ENCODE measurements at places on chromosomes 7 and 10. TPM values are rescaled to one million over a fixed set of nuclear protein-coding genes. Genes with fewer than 3 reads are reported as not detected.

The TRPV6 gene
- 0.17 TPM for polyA plus RNA-seq

The HTR5A gene
- polyA plus RNA-seq = not detected

The MMRN2 gene
- 0.31 TPM for polyA plus RNA-seq

The PTPRE gene
- polyA plus RNA-seq = 13.7 TPM

The TLX1 gene
- polyA plus RNA-seq = not detected

The FAM237B gene
- not detected for polyA plus RNA-seq

The EPO gene
- not detected for polyA plus RNA-seq

The SCART1 gene
- polyA plus RNA-seq = not detected

The TRIM73 gene
- 0.81 TPM for polyA plus RNA-seq

The NPSR1 gene
- not detected for polyA plus RNA-seq

The FOXI2 gene
- polyA plus RNA-seq = not detected

The CYCS gene
- 146 TPM for polyA plus RNA-seq

The PIP gene
- polyA plus RNA-seq = not detected

The HGF gene
- not detected for polyA plus RNA-seq

The PRKAR2B gene
- 0.05 TPM for polyA plus RNA-seq

The CALML3 gene
- not detected for polyA plus RNA-seq

The TEX36 gene
- polyA plus RNA-seq = not detected

The IFIT2 gene
- 3.6 TPM for polyA plus RNA-seq

The ADCK2 gene
- 35.2 TPM for polyA plus RNA-seq

The CEP41 gene
- 12.7 TPM for polyA plus RNA-seq

The GNGT1 gene
- polyA plus RNA-seq = not detected

The ZNF783 gene
- polyA plus RNA-seq = 4.7 TPM

The HOXA3 gene
- 0.13 TPM for polyA plus RNA-seq

The NRP1 gene
- polyA plus RNA-seq = not detected

The MLXIPL gene
- not detected for polyA plus RNA-seq

The IFIT5 gene
- 13.5 TPM for polyA plus RNA-seq

The C10orf62 gene
- polyA plus RNA-seq = not detected

The TET1 gene
- 1.9 TPM for polyA plus RNA-seq

The RPP38 gene
- polyA plus RNA-seq = 35.5 TPM

The PHYHIPL gene
- polyA plus RNA-seq = not detected

The ACTL6B gene
- not detected for polyA plus RNA-seq

The NKX2-3 gene
- not detected for polyA plus RNA-seq

The COL1A2 gene
- polyA plus RNA-seq = not detected

The ITGB8 gene
- polyA plus RNA-seq = not detected

The ETV1 gene
- 1.2 TPM for polyA plus RNA-seq

The SPDYE1 gene
- 0.15 TPM for polyA plus RNA-seq

The CH25H gene
- polyA plus RNA-seq = 0.99 TPM

The DCLRE1A gene
- 7.3 TPM for polyA plus RNA-seq

The CALCR gene
- not detected for polyA plus RNA-seq

The FOXL3 gene
- not detected for polyA plus RNA-seq

The PTN gene
- polyA plus RNA-seq = 0.15 TPM

The TIAL1 gene
- 9.2 TPM for polyA plus RNA-seq

The TRIM74 gene
- not detected for polyA plus RNA-seq

The TMEM178B gene
- polyA plus RNA-seq = not detected

The METTL27 gene
- polyA plus RNA-seq = 2.1 TPM

The MRLN gene
- polyA plus RNA-seq = not detected

The GTF2IRD2 gene
- polyA plus RNA-seq = 9.5 TPM

The TNRC18 gene
- polyA plus RNA-seq = 0.78 TPM

The WAPL gene
- 35.8 TPM for polyA plus RNA-seq
